ENCODE measurements at places on chromosomes 4 and X.
A peak's percentile ranks its signal among the peaks of the same experiment; 100 is the strongest.

GRCh38 chr4:10733481-10734062, 49.0 kb upstream of the CLNK start:
- DNase-seq = no peak

DNA sequence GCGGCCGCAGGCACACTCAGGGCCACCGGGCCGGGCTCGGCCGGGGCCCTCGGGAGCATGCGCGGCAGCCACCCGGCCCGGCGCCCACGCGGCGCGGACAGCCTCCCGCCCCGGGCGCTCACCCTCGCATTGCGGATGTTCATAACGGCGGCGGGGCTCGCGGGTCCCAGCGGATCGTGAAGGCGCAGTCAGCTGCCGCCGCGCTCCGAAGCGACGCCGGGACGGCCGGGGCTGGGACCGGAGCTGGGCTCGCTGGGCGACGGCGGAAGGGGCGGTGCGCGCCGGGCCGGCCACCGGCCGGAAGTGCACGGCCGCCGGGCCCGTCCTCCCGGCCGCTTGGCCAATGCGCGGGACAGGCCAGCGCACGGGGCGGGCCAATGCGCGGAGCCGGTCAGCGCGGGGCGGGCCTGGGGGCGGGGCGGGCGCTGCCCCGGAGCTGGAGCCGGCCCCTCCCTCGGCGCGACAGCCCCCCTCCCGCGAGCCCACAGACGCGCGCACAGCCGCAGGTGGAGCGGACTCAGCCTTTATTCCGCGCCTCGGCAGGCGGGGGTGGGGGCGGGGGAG, at the start of gene NAA10:
Gene NAA10 (minus strand): TSS at position 276 of the 564 bp plus-strand sequence. CDS start 133 bp downstream, at position 143.
- DNase-seq = no peak

DNA sequence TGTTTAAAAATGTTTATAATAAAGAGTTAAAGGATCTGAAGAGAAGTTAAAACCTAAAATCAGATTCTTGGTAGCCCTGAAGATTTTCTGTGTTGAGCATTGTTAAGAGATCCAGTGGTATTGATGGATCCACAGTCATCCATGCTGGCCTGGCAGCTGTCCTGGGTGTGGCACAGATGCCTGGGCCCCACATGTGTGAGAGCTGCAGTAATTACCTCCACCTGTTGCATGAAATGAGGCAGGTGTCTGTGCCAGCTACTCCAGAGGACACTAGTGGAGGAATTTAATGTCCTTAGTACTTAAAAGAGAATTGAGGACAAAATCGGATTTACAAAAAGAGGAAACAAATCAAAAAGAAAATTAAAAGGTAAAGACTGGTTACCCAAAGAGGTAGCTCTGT, 44.0 kb downstream of the MGST2 start:
- no peak for DNase-seq

- no peak for DNase-seq
Observed at GRCh38 chr4:186002853-186003252, 66.1 kb upstream of the TLR3 start.

DNA sequence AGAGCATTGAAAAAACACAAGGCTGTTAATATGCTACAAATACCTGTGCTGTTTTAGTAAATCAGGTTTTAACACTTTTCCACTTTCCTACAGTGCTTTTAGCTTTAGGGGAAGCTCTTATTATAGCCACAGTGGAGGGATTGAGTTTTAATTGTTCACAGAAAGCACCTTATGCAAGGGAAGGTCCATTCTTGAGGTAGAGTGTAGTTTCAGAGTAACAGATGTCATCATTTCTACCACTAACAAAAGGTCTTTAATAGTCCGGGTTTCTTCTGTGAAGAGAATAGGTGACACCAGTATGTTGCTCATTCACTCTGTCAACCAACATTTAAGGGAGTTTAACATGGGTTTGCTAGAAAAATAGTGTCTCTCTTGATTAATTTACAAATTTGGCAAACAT, 104.4 kb downstream of the STIM2 start:
- no peak for DNase-seq

DNA sequence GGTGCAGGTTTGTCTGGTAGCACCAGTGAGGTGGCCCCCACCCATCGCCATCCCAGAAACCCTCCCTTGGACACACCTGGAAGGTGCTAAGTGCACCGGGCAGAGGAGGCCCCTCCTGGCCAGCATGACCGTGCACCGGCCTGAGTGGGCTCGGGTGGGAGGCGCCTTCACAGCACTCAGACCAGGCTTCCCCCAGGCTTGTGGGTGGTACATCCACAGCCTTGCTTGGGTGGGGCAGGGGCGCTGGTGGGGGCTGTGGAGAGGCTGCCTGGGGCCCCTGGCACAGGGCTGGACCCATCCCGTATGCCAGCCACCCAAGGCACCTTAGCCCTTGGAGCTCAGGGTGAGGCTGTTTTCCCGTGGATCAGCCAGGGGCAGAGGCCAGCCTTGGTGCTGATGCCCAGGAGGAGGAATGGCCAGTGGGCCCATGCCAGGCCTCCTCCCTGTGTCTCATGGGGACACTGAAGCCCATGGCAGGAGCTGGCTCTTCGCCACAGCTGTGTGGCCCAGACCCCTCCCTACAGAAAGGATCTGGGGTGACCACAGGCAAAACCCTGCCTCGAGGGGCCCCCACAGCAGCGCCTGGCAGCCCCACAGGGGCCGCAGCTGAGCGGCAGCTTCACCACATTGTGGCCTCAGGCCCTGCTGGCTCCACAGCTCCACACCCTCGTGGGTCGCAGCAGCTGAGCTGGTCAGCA, 21.4 kb downstream of the NKX1-1 start:
- no peak for DNase-seq

GRCh38 chr4:26482508-26483462, 7.5 kb downstream of the CCKAR start:
- no peak for DNase-seq

DNA sequence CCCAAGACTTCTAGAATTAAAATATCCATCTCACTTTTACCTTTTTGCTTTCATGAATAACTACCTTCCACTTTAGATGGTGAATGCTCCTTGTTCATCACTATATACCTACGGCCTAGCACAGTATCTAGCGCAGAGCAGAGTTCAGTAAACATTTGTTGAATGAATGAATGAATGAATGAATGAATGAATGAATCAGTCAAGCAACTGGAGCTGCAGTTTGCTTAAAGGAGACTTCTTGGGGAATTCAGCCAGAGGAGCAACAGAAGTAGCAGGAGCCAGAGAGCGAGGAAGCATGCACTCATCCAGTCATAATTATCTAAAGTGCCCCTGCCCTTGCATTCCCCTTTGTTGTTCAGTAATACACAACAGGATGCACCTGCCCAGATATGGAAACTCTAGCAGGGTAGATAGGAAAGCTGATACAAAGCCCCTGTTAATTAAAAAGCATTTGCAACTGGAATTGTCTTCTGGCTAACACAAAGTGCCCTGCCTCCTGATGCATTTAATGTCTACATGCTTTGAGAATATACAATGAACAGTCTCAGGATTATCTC, 103.0 kb upstream of the MBNL3 start:
- DNase-seq = no peak

DNA sequence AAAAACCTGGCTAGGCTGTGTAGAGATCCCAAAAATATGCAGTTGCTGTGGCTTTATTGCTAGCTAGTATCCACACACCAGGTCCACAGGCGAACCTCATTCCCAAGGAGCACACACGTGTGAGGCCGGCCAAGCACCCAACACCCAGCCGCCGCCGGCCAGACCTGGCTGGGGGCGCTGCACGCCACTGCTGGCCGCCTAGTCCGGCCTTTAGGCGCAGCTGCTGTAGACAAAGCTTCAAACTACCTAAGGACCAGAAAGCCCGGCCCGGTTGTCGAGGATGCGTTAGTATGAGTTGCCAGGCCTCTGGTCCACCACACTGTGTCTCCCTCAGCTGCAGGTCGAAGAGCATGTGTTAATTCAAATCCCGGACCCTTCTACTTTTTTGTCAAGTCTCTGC, 3.1 kb downstream of the POU3F4 start:
- peak; percentile 85 for DNase-seq

GRCh38 chr4:169612871-169613859, 782 bp upstream of the NEK1 start:
- DNase-seq = no peak

- DNase-seq = no peak
Observed at GRCh38 chr4:77044461-77045150, 31.2 kb downstream of the CCNI start.

DNA sequence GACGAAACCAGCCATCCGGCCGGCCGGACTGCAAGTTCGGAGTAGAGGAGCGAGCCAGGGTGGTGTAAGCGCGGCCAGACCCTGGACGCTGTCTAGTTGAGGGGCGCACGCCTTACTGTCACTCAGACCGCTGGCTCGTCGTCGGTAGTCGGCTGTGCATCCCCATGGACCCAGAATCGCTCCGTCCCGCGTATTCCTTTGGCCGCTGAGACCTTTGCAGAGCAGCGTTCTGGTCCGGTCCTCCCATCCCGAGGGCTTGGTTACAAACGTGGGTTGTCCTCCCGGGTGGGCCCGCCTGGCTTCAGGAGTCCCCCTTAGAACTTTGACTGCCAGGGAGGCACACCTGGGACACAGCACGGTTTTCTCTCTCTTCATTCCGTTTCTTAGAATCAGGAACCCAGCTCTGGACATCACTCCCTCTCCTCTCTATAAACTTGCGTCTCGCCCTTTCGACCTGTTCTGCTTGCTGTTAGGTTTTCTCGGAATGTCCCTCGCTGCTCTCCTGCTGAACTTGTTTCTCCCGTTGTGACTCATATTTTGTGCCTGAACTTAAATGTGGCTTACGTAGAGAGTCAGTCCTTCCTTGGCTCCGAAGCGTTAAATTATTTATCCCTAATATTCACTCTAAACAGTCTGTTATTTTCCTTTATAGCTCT, 672 bp downstream of the PGM2 start:
- no peak for DNase-seq

- DNase-seq = no peak
Observed at GRCh38 chr4:120736312-120736711, 186.2 kb downstream of the PRDM5 start.

- no peak for DNase-seq
Observed at GRCh38 chrX:18757956-18758932, 50.8 kb downstream of the PPEF1 start.

- DNase-seq = no peak
Observed at GRCh38 chr4:174948826-174949225, 30.7 kb downstream of the ADAM29 start.
